ENCODE measurements at places on chromosomes 13 and 19. TPM values are rescaled to one million over a fixed set of nuclear protein-coding genes. Genes with fewer than 3 reads are reported as not detected.

- DNase-seq = peak; percentile 98
- no peak overlapping the region for H3K4me3 ChIP-seq
- no peaks in the 10 kb centered on the region for H3K27me3 ChIP-seq
Measured at GRCh38 chr19:13022859-13023636, 27.8 kb downstream of the NFIX start.

- peaks cover 22% of the 10 kb centered on the region for H3K36me3 ChIP-seq
- no peak overlapping the region for H3K27ac ChIP-seq
- no peak for DNase-seq
- H3K4me3 ChIP-seq = no peak overlapping the region
- H3K4me1 ChIP-seq = no peaks in the 10 kb centered on the region
Measured at GRCh38 chr19:31276831-31277230, 72.4 kb downstream of the TSHZ3 start.

DNA sequence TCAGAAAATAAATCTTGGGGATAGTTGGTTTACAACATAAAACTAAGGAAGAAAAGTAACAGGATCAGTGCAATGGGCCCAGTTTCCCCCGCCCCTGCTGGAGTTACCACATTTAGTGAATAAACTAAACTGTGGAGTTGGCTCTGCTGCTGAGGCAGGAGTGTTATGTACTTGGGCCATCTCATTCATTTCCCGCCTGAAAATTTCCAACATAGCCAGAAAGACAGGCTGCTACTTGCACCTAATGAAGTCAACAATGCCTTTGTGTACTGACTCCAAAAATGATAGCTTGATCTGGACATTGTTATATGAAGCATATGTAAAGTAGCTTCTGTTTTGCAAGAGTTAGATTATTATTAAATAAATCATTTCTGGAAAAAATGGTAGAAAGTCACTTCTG lies 7.9 kb upstream of the RNASEH2B start:
- no peaks in the 10 kb centered on the region for H3K4me1 ChIP-seq
- H3K27me3 ChIP-seq = no peaks in the 10 kb centered on the region
- no peak overlapping the region for H3K4me3 ChIP-seq
- no peak overlapping the region for H3K27ac ChIP-seq
- DNase-seq = no peak
- H3K36me3 ChIP-seq = no peaks in the 10 kb centered on the region

Gene TMEM59L
- 2.8 TPM for total RNA-seq

Gene AKT1S1
- total RNA-seq = 6.7 TPM
